ENCODE measurements at places on chromosomes 13 and 19. TPM values are rescaled to one million over a fixed set of nuclear protein-coding genes. Genes with fewer than 3 reads are reported as not detected.

Gene ZNF135
- not detected for total RNA-seq

Gene SPIB
- 0.51 TPM for total RNA-seq

Gene C19orf81
- 0.41 TPM for total RNA-seq

Gene CAMSAP3
- 60.5 TPM for total RNA-seq

Gene NOVA2
- not detected for total RNA-seq
